Stimulated activated CD8-positive, alpha-beta memory T cell treated with anti-CD3 and anti-CD28 coated beads, Interleukin-7, amount 100 ng/mL, for 24 hours (primary cell): ENCODE measurements at places on chromosomes 4 and X.

GRCh38 chr4:24164054-24164693 lies 274.3 kb upstream of the PPARGC1A start:
- no peak for DNase-seq

- no peak for DNase-seq
Observed at GRCh38 chr4:113106108-113106507, 56.7 kb downstream of the ANK2 start.

GRCh38 chrX:149707147-149707901 lies 4.5 kb upstream of the MAGEA11 start:
- no peak for DNase-seq

GRCh38 chr4:28973587-28974350 lies 1746.4 kb upstream of the PCDH7 start:
- DNase-seq: no peak

- no peak for DNase-seq
Observed at GRCh38 chr4:184448821-184449220, 25.5 kb downstream of the IRF2 start.

DNA sequence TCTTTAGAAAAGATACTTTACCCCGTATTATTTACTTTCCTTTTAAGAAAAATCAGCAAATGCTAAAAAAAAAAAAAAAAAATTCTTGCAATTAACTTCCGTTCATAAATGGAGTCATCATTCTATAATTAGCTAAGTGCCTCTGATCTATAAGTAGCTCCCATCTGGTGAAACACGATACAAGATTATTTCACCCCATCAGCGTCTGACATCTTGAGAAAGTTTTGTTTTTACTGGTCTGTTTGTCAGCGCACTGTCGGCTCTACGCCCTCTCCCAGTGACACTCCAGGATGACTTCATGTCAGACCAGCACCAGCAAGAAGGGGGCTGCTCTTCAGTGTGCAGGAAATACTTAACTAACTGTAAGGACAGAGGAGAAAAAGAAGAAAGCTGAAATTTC lies 108.3 kb downstream of the AFAP1 start:
- no peak for DNase-seq

- DNase-seq: no peak
Observed at GRCh38 chr4:126794363-126794762, 838.4 kb upstream of the INTU start.

GRCh38 chr4:52643785-52644244 lies 15.3 kb downstream of the USP46 start:
- no peak for DNase-seq

GRCh38 chrX:14228611-14229010 lies 198.9 kb upstream of the GEMIN8 start:
- DNase-seq: no peak

DNA sequence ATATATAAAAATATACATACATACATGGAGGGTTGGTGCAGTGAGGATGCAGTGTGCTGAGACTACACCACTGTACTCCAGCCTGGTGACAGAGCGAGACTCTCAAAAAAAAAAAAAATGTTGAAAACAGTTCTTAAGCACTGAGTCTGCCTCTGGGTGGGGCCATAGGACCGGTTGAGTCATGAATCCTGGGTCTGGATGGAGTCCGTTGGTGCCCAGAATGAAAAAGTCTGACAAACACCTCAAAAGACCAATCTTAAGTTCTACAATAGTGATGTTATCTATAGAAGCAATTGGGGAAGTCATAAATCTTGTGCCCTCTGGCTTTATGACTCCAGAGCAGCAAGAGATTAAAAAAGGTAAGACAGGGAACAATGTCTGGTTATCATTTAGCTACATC lies 70.4 kb downstream of the FGFBP1 start:
- no peak for DNase-seq

DNA sequence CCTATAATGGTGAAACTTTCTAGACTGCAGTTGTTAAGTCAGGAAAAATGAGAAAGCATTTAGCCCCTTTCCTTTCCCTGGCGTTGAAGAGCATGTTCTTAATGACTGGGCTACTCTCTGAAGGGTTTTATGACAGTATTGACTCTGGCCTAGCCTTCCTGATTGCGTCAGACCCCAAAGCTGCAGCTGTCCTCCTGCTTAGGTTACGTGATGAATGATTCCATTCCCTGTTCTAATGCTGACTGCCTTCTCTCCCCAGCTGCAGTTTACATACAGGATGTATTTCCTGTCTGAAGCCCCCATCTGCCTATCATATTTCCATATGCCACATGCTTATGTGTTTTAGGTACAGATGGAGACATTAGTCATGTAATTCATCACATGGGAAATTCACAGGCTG lies 105.8 kb upstream of the EGFL6 start:
- no peak for DNase-seq

GRCh38 chr4:123361195-123361861 lies 35.3 kb upstream of the SPRY1 start:
- DNase-seq: no peak

- DNase-seq: no peak
Observed at GRCh38 chr4:186081202-186081807, 12.3 kb downstream of the TLR3 start.

GRCh38 chr4:137861682-137862081 lies 329.4 kb upstream of the PCDH18 start:
- no peak for DNase-seq

- no peak for DNase-seq
Observed at GRCh38 chr4:30314001-30314400, 406.2 kb upstream of the PCDH7 start.

DNA sequence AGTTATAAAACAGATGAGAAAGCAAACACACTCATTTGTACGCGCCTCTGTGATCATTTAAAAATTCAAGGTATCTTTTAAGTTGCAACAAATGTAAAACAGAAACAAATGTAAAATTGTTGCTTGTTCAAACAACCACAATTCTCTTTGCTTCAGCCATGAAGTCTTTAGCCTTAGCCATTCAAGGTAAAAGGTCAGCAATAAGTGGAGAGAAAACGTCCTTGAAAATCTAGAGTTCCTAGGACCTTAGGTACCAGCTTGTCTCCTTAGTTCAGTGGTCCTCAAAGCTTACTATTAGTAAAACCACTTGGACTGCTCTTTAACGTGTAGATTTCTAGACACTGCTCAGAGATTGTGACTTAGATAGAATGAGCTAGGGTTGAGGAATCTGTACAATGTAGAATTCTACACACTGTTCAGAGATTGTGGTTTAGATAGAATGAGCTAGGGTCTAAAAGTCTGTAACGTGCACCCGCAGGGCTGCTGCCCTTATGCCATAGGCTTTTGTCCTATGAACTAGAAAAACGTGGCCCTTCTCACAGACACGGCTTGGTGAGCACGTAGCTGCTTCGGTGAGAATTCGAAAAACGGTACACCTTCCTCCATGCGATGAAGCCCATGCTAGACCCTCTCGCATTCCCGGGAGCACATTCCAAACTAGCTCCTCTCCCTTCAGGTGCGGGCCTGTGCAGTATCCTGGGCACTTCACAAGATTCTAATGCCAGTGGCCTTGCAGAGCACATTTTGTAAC lies 1.7 kb downstream of the PLAC8 start:
- no peak for DNase-seq

GRCh38 chr4:167555338-167556022 lies 321.2 kb upstream of the SPOCK3 start:
- no peak for DNase-seq

GRCh38 chr4:143358923-143359643 lies 22.4 kb downstream of the GAB1 start:
- DNase-seq: no peak

DNA sequence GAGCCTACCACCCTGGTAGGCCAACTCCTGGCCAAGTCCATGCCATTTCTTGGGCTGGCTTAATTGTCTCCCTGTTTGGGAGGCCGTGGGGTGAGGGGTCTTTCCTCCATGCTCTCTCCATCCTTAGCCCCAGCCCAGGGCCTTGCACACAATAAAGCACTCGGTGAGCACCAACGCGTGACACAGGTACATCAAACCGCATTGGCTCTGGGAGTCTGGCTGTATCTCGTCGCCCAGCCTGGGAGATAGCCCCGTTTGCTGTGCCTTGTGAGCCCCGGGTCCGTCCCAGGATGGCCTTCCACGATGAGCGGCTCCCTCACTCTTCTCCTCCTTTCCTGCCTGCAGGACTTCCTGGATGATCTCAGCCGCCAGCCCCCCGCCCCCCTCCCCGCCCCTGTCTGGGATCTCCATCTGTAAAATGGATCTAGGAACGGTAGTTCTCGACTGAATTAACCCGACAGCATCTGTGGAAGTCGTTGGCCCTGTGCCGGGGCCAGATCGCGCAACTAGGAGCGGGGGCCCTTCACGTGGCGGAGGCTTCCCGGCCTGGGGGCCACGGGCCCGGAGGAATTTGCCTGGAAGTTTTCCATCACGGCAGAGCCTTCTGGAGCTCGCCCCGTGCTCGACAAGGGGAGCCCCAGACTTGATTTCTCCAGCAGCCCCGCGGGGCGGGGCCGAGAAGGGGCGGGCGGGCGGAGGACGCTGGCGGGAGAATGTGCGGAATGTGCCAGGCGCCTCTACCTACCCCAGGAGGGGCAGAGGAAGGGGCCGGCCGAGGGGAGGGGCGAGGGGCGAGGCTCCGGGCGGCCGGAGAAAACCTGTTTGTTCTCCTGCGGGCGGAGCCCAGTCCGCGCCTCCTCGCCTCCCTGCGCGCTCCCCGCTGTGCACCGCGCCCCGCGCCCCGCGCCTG lies at the start of gene ZNF185:
Gene ZNF185, plus strand, starts transcription at position 846 of the 910 bp plus-strand sequence. CDS start 16,423 bp downstream, outside the sequence.
- no peak for DNase-seq

- no peak for DNase-seq
Observed at GRCh38 chr4:74473155-74473811, 28.3 kb downstream of the AREG start.

DNA sequence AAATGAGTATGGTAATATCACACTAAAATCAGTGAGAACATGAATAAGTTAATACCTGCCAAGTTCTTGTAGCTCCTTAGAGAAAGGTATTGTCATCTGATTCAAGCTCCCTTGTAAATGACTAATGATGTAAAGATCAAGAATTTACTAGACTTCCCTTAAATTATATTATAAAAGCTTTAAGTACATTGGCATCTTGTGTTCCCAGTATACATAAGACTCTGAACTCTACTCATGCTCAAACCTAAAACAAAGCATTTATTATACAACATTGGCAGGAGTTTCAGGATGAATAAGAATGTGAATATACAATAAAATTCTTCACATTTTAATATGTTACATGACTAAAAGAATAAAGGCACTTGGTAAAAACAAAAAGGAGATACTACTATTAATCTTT lies 126.8 kb upstream of the UNC5C start:
- DNase-seq: no peak

- peak; percentile 28 for DNase-seq
Observed at GRCh38 chrX:47366041-47366722, 4.2 kb upstream of the ZNF157 start.

DNA sequence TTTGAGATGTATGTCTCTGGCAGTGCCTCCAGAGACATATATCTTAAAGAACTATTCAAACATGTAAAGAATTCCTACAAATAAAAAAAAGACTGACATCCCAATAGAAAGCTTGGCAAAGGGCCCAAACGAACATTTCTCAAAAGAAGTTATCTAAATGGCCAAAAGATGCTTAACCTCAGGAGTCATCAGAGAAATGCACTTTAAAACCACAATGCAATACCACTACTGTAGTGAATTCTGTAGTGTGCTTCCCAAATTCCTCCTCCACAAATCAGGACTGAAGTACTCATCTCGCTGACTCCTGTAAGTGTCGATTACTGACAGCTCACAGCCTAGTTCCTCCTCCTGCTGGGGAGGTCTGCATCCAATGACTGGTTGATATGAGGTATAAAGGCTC lies 129.0 kb upstream of the MAMLD1 start:
- DNase-seq: no peak

- DNase-seq: no peak
Observed at GRCh38 chr4:25029479-25030276, 1.1 kb downstream of the LGI2 start.

DNA sequence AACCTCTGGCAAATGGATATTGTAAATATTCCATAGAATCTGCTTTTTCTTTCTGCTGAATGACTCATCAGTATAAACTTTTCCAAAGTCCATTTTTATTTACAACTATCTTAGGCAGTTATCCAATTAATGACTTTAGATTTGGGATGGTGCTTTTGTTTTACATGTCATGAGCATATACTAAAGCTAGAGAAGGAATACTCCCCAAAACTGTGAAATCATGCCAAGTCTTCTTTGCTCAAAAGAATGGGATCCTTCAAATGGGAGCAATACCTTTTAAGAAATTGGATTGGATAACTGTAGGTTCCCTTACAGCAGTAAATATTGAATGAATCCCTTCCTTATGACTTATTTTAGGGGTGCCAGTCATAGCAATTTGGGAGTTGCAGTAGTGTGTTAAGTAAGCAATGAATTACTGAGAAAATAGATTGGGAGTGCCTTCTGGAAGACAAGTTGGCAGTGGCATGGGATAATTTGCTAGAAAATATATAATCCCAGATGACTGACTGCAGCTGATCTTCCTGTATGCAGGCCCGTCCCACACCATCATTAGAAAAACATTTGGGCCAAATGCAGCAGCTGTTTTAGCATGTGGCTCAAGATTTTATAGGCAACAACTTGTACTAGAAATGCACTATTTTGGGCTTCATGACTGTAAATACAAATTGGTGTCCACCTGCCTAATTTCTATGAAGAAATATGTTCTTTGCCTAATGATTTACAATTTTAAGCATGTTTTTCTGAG lies 2.8 kb downstream of the TMPRSS11D start:
- no peak for DNase-seq

GRCh38 chrX:119698845-119699244 lies 5.9 kb upstream of the SEPTIN6 start:
- no peak for DNase-seq

GRCh38 chrX:81527881-81528440 lies 326.1 kb downstream of the SH3BGRL start:
- DNase-seq: no peak

DNA sequence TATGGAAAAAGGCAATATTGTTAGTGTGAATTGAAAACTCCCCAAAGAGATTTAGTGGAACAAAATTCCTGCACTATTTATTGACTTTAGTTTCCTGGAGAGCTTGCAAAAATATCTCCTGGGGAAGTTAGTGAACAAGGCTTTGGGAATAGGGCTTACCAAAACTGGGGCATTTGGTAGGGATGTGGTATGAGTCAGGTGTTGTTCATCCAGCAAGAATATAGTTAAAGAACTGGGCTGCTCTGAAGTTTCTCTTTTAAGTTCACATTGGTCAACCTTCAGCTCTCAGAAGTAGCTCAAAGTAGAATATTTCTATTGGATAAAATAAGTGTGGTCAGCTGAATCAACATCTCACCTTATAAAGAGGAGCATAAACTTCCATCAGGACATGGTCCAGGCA lies 185.0 kb downstream of the CPE start:
- no peak for DNase-seq

DNA sequence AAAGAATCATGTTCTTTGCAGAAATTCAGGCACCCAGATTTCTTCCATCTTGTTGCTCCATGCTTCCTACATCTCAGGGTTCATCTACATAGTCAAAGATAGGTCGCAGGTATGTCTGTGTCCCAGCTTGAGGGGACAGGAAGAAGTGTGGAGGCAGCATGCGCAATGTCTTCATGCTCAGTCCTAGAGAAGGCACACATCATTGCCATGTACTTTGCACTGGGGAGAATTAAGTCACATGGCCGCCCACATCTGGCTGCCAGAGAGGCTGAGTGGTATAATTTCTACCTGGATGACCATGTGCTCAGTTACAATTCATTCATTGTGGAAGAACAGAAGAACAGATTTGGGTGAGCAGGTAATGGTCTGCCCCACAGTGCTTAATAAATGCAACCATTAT lies 54.1 kb downstream of the GAB1 start:
- DNase-seq: no peak

- DNase-seq: no peak
Observed at GRCh38 chr4:47383829-47384427, 79.6 kb downstream of the COMMD8 start.

- no peak for DNase-seq
Observed at GRCh38 chrX:118603981-118604380, 108.4 kb downstream of the DOCK11 start.

GRCh38 chr4:25330905-25331808 lies 18.6 kb downstream of the ZCCHC4 start:
- no peak for DNase-seq
